AG09309 (cell line): ENCODE measurements at places on chromosomes 2 and 18.

DNA sequence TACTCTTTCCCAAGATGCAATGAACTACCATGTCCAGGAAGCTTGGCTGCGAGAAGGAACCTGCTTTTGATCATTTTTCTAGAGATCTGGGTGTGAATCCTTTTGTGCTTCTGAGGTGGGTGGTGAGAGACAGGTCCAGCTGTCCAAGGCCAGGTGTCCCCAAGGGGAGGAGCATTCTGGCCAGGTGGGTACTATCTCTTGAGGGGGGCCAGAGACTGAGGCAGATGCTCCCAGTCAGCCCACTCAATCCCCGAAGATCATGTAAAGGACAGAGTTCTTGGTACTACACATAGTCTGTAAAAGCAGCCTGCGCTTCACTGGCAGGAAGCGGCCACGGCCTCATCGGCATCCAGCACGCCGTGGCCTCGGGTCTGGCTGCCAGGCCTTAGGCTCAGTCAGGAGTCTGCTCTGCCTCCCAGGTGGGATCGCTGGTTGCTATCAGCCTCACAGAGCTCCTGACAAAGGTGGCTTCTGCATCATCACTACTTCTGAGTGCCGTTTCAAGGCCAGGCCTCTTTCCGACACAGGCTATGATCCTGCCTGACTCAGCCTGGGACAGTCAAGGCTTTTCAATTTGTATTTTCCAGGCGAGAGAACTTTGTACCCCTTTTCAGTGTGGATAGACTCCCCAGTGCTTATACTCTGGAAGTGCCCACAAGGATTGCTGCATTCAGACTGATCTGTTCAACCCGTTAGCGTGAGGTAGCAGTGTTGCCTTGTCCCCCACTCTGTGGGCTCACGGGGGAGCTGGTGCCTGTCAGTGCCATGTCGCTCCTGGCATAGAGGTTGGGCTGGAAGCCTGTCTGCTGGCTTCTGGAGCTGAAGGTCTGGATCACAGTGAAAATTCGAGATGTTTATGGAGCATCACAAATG, 29.1 kb downstream of the STK25 start:
- no peak for DNase-seq

- DNase-seq, result no peak
Observed at GRCh38 chr18:332007-332406, 64.2 kb upstream of the THOC1 start.

DNA sequence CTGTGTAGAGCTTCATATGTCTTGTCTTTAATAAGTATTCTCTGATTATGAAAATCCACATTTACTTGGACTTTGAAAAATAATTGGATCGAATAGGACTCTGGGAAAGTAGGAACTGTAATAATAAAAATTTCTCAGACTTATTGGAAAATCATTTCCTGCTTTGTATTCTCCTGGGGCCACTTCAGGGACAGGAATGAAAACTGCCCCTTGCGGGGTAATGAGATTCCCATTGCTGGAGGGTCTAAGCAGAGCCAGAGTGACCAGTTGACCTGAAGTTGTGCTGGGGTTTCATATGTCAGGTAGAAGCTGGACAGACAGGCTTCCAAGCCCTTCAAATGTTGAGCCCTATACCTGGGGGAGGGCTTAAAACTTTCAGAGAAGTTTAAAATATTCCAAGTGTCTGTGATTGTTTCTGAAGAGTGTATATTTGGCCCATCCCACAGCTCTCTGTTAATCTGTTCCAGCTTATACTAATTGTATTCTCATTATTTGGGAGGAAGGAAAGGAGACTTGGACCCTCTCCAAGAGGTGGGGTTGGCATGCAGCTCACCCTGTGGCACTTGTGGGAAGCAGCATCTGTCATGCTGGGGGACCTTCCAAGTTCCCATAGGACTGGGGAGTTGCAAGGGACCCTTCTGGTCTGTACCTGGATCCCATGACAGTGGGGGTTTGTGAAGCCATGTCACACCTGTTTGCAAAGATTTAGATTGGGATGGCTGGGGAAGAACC, 268.7 kb upstream of the ATP5MC3 start:
- no peak for DNase-seq

- no peak for DNase-seq
Observed at GRCh38 chr2:44342854-44343253, 18.4 kb downstream of the PREPL start.

- DNase-seq, result no peak
Observed at GRCh38 chr18:76188097-76188496, 306.9 kb downstream of the ZNF516 start.

DNA sequence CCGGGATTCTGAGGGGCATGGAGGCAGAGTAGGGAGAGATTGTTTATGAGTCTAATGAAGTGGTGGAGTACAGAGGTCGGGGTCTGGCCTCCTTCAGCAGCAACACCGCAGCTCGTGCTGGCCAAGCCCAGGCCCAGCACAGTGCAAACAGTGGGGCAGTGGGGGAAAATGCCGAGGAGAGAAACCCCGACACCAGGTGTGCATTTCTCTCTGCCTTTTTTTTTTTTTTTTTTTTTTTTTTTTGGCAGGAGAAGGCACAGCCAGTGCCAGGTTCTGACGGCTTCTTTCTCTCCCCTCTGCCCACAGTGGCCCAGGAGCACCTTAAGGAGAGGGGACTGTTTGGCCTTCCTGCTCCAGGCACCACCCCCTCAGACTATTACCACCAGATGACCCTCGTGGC, 219.3 kb downstream of the GLI2 start:
- no peak for DNase-seq

DNA sequence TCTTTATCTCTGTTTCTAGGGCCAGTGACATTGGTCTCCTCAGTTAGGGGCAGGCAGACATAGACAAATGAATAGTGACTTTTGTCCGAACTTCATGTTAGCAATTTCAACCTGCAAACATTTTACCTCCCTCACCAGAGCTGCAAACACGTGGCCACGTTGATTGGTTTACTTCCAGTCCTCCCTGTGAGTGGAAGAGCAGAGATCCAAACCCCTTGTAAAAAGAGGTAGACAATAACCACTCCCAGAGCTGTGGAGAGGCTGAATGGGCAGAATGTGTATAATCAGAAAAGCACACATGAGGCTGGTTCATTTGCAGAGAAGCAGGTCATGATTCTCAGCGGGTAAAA, 31.1 kb downstream of the CTIF start:
- no peak for DNase-seq

DNA sequence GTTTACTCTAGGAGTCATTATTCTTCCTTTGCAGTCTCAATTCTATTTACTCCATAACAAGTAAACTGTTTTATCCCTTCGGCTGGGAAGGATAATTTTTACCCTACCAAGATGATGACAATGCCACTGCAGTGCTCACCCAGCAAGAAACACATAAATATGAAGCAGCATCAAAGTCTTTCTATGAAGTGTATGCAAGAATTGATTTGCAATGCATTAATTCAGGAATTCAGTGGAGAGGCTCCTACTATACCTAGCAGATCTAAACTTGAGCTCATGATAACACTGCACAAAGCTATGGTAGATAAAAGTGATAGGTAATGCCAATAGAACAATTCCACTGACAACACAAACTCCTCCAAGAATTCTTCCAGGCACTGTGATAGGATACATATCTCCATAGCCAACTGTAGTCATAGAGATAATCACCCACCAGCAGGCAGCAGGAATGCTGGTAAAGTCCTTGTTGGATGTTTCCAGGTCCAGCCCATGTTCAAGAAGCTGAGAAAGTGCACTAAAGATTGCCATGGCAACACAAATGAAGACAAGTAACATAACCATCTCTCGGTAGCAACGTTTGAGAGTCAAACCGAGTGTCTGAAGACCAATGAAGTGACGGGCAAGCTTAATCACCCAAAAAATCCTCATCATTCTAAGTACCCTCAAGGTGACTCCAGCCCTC, 49.9 kb downstream of the KCNG3 start:
- DNase-seq, result no peak

DNA sequence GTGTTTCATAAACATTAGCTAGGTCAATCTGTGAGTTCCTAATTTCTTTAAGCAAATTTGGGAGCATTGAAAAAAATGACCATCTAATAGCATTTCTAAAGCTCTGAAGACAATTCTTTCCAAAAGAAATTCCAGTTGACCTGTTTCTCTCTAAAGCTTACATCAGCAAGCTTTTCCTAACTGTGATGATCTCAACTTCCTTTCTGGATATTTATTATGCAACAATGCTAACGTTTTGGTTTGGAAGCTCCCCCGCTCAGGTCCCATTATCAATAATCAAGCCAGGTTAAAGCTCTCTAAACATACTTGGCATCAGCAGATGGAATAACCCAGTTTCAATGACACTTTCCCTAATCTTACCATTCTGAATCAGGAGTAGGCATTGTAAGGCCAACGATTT, 196.3 kb upstream of the TANK start:
- no peak for DNase-seq

DNA sequence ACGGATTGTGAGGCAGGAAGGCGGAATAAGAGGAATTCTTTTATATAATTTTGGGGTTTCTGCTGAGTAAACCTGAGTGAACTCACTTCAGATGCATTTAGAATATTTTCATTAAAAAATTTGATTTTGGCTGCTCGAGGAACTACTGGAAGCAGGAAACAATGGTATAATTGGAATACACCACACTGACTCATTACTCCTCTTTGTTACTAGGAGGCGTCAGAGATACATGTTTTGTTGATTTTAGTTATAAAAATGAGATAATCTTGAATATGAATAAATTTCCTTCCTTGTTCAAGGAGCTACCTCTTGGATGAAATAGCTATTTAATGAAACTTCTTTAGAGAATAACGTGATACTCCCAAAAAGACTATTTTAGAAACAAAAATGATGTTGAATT, 97.4 kb downstream of the ANKRD36 start:
- DNase-seq, result no peak

DNA sequence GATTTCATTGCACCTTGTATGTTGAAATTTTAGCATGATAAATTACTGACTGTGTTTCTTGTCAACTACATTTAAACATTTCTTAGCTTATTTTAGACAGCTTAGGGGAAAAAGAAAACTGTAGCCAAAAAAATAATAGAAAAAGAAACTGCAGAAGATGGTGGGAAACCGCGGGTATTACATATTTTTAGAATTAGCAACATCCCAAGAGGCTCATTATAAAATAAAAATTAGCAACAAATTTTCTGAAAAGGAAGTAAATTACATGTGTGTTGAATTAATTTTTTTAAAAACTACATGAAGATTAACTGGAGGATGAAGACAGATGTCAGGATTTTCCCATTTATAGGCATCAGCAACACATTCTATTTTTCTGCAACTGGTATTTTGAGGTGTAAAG, 4.3 kb downstream of the PELI1 start:
- no peak for DNase-seq

GRCh38 chr2:122543815-122544214, 788.4 kb downstream of the TSN start:
- DNase-seq, result no peak

- DNase-seq, result no peak
Observed at GRCh38 chr2:44470151-44470550, 108.4 kb downstream of the CAMKMT start.

- DNase-seq, result no peak
Observed at GRCh38 chr2:237448626-237449025, 34.7 kb upstream of the COL6A3 start.

DNA sequence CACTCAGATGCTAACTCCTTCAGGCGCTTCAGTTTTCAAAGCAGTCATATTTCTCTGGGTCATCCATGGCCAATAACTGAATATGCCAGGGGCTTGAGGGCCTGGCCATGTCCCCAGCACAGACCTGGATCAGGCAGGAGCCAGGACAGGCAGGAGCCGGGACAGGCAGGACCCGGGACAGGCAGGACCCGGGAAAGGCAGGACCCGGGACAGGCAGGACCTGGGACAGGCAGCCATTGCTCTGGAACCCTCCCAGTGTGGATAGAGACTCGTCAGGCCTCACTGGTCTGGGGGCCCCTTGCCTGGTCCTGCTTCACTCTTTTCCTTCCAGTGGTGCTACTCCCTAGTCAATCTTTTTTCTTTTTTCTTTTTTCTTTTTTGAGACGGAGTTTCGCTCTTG, 117.5 kb upstream of the TEX51 start:
- DNase-seq, result no peak

DNA sequence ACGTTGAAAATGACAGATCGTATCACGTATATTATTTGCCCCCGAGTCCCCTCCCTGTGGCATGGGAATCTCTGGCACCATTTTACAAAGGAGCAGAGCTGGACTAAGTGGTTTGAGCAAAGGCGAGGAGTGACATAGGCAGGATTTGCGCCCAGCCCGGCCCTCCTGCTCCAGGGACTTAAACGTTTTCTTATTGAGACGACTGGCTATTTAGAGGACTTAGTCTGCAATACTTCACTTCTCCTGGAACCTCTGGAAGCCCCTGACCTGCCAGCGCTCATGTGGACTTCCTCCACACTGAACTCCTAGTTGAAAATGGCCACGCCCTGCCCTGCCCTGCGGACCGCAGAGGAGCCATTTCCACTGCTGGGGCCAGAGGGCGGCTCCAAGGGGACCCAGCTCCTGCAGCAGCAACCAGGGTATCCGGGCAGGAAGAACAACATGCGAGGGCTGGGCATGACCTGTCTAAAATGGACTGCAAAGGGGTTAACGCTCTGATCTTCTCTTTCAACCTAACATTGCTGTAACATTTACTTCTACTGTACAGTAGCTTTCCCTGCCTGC, 690.7 kb downstream of the LRP1B start:
- DNase-seq, result no peak

GRCh38 chr2:10777111-10777841, 35.3 kb downstream of the PDIA6 start:
- no peak for DNase-seq

- no peak for DNase-seq
Observed at GRCh38 chr2:5353565-5353964, 338.6 kb upstream of the SOX11 start.

DNA sequence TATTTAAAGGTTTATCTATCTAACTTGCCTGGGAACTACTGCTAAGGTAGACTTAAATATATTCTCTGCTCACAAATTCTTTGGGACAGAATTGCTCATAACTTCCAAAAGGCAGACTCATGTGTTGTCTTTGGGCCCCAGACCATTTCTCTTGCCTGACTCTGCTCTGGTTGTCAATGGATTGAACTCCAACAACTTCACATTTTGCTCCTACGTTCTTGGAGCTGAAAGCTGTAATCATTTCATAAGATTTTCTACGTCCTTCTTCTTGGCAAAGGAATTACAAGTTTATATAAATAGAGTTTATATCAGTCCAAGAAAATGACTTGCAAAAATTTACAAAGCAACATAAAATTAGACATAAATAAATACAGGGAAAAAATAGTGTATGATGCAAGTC, 32.9 kb upstream of the PPM1B start:
- DNase-seq, result peak; percentile 34

DNA sequence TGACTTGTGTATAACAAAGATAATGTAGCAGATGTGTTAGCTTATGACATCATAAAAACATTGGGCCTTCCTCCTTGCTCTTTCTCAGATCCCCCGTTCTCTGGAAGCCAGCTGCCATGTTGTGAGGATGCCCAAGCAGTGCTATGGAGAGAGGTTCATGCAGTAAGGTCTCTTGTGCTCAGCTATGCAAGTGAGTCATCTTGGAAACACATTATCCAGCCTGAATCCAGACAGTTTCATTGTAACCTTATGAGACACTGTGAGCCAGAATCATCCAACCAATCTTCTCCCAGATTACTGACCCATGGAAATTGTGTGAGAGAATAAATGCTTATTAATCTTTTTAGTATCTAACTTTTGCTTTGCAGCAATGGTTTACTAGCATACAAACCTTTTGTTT, 60.8 kb downstream of the ST6GAL2 start:
- DNase-seq, result no peak
